ENCODE measurements at places on chromosomes 11 and 22.

DNA sequence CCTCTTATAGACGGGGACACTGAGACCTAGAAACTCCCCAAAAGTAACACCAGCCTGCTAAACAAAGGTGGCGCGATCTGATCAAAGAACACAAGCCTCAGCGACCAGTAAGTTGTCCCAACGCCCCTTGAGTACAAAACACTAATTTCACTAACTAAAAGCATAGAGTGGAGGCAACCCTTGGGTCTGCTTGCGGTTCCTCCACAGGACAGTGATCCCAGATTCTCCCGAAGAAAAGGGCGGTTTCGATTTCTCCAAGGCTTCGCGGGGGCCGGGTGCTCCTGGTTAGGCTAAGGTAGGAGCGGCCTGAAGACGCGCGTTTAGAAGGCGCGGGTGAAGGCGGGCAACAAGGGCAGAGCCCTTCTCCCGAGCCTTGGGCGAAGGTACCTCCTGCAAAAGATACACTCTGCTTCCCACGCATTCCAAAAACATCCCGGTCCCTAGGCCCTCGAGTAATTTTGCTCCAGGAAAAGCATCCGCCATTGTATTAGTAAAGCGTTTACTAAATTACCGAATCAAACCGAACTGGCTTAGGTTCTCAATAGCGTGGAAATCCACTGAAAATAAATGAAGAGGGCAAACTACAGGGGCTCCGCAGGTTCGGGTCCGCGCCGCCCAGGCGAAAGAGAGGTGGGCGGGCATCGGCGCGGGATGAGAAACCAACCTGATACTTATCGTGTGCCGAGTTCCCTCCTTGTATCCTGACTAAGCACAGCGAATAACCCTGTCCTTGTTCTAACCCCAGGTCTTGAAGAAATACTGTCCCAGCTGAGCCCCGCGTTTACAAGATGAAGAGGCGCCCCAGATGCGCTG is 2.0 kb downstream of the WT1 start:
- no peak for DNase-seq

DNA sequence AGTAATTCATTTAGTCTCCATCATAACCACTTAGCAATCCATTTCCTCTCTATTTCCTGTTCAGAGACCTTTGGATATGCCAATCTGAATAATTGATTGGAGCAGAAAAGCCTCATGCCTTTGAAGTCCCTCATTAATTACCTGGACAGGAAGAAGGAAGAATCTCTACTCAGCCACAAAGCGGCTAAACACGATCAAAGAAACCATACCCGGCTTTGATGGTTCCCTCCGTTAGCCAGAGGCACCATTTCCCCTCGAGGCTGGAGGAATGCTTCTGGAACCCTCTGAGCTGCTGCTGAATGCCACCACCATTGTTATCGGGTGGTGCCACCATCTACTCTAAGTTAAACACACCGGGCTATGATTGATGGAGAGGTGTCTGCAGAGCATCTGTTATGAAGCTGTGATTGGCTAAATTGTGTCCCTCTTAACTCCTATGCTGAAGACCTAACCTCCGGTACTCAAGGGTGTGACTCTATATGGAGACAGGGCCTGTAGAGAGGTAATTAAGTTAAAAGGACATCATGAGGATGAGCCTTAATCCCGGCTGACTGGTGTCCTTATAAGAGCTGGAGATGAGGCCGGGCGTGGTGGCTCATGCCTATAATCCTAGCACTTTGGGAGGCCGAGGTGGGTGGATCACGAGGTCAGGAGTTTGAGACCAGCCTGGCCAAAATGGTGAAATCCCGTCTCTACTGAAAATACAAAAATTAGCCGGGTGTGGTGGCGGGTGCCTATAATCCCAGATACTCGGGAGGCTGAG is 168.6 kb downstream of the CTTN start:
- no peak for DNase-seq

DNA sequence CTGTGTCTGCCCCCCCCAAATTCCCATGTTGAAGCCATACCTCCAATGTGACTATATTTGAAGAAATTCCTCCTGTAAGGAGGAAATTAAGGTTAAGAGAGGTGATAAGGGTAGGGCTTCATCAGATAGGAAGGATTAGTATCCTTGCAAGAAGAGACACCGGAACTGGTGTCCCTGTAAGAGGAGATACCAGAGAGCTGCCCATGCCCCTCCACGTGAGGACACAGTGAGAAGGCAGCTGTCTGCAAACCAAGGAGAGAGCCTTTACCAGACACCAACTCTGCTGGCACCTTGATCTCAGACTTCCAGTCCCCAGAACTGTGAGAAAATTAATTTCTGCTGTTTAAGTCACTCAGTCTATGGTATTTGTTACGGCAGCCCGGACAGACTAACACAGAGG is 109.3 kb downstream of the ARFGAP2 start:
- DNase-seq = no peak

- DNase-seq = peak; percentile 3
Observed at GRCh38 chr11:103601225-103601846, 435.1 kb upstream of the DDI1 start.

DNA sequence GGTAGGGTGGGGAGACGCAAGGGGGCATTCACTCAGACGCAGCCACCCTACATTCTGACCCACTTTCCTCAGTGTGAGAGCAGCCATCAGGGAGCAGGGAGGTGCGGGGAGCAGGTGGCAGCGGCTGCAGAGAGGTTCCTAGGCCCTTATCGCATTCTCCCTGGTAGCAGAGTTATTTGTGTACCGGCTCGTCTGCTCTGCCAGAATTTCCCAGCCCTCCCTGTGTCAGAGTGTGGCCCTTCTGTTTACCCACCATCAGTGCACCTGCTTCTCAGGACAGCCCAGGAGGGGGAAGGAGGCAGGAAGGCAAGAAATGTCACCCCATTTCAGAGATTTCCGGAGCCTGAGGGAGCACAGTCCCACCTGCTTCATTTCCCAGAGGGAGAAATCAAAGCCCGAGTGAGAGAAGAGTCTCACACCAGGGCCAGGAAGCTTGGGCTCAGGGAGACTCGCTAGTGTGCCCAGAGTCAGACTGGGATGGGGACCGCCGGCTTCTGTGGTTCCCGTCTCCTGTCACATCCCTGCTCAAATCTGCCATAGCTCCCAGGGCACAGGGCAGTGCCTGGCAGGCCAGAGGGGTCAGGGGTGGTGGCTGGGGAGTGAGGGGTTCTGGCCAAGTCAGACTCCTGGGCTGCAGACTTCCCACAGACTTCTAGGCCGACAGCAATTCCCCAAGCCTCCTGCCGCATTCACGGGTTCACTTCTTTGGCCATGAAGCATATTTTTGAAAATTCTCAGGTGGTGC is 49.7 kb downstream of the ARRB1 start:
- no peak for DNase-seq
